Forelimb muscle (tissue), 1 donor: ENCODE measurements at places on chromosomes 5 and 9. TPM values are rescaled to one million over a fixed set of nuclear protein-coding genes. Genes with fewer than 3 reads are reported as not detected.

Gene DIPK1B
- 18.2 TPM for polyA plus RNA-seq

Gene MIGA2
- polyA plus RNA-seq: 15.9 TPM

DNA sequence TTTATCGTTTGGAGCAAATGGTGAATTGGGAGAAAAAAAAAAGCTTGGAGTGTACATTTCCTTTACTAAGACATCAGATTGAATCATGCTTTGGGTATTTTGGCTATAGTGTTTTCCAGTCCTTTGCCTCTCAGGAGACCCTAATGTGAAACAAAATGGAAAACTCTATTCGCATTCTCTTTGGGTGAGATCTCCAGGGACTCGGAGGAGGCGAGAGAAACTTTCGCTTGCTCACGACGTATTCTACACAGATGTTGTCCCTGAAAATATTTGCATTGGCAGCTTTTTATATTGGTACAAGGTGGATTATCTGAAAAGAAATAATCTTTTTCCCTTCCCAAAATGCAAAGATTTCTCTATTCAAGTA, 1240.1 kb upstream of the WWC1 start:
- no peak for DNase-seq

DNA sequence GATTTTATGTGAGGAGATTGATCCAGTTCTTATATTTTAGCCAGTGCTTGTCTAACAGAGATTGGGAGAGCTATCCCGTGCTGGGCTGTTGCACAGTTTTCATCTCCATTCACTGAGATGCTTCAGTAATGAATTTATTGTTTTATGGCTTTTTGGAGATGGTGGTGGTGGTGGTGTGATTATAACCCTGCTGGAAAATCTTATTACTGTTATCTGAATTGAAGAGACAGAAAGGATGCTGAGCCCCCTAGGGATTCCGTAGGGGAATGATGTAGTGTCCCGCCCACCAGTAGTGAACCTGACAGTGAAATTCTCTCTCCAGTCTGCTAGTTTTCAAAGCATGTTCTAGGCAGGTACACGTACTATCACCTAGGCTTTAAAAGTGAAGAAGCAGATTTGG, 1.9 kb downstream of the RAI14 start:
- DNase-seq: no peak

GRCh38 chr9:77816641-77817341, 168.7 kb upstream of the GNA14 start:
- no peak for DNase-seq

Gene GCNT1
- polyA plus RNA-seq: 4.1 TPM

Gene RGMB
- polyA plus RNA-seq: 46.0 TPM

Gene PAEP
- not detected for polyA plus RNA-seq

GRCh38 chr9:79883073-79883645, 311.4 kb downstream of the TLE4 start:
- DNase-seq: no peak

DNA sequence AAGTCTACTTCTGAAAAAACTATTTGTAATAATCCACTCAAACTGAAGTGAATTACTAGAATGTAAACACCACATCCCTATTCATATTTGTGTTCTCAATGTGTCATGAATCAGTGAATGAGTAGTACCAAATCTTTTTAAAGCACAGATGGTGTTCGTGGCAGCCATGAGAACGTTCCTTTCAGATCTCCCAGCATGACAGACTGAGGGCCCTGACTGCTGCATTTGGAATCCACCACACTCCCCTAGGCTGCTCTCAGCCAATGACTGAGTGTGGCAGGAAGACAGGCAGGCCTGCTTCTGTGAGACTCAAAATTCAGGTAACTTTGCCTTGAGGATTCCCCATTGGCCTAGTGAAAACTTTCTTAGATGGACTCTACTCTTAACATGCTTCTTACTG, 10.9 kb upstream of the JMY start:
- DNase-seq: no peak
